NCI-H446 treated with DMSO at 0.1 percent for 48 hours (cell line): ENCODE measurements at places on chromosomes 2 and 18.

DNA sequence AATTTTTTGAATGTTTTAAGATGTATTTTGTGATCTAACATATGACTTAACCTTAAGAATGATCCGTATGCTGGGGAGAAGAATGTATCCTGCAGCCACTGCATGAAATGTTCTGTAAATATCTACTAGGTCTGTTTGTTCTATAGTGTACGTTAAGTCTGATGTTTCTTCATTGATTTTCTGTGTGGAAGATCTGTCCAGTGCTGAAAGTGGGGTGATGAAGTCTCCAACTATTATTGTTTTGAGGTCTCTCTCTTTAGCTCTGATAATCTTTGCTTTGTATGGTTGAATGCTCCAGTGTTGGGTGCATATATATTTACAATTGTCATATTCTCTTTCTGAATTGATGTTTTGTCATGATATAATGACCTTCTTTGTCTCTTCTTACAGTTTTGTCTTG lies 82.5 kb upstream of the LHCGR start:
- DNase-seq: no peak

- no peak for DNase-seq
These were observed 47.4 kb upstream of the ANKRD62 start for GRCh38 chr18:12046046-12046750.

DNA sequence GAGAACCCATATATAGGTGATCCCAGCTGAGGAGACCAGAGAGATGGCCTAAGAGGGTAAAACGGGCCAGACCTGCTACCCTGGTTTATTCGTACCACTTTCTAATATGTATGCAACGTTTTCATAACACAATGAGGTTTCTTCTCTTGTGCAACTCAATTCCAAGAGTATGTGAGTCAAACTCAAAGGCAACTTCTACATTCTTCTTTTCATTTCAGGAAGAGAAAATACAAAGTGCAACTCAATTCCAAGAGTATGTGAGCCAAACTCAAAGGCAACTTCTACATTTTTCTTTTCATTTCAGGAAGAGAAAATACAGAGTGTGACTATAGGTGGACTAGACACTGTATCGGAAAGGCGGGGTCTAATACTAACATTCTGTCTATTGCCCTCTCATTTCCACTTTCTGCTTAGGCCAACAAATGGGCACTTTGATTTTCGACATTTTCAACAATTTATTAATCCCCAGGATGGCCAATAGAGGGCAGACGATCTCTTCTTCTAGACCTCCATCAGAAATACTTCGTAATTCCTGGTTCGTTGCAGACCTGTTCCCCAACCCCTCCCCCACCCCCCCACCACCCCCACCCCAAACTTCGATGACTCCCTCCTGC lies 3.7 kb upstream of the CRIM1 start:
- peak; percentile 18 for DNase-seq

DNA sequence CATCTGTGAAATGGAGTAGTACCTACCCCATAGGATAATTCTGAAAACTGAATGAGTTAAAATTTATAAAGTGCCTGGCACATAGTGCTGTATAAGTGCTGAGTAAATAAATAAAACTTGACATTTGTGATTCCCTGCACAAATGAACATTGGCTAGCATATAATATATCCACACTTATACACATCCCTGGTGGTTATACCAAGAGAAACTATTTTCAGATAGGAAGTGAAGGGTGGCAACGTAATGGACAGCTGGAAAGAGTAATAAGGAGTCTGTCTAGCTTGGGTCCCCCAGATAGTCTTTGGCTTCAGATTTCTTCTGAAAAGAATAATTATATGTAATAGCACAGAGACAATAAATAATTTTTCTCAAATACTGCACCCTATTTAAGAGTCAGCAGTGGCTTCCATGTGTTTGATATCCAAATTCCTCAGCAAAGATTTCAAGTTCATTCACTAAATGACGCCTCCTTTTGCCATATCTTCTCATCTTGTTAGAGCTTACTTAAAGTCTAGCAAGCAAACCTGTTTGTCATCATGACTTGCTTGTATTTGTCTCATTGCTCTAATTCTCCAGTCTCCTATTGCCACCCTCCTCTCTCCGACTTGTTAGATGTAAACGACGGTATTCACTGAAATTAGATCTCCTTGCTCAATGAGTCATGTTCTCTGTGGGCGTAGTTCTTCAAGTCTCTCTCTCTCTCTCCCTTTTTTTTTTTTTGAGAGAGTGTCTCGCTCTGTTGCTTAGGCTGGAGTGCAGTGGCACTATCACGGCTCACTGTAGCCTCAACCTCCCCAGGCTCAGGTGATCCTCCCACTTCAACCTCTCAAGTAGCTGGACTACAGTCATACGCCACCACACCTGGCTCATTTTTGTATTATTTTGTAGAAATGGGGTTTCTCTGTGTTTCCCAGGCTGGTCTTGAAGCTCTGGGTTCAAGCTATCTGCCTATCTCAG lies 8.7 kb upstream of the ADGRF3 start:
- DNase-seq: no peak

- no peak for DNase-seq
These were observed 25.1 kb downstream of the MAL start for GRCh38 chr2:95050385-95051300.

DNA sequence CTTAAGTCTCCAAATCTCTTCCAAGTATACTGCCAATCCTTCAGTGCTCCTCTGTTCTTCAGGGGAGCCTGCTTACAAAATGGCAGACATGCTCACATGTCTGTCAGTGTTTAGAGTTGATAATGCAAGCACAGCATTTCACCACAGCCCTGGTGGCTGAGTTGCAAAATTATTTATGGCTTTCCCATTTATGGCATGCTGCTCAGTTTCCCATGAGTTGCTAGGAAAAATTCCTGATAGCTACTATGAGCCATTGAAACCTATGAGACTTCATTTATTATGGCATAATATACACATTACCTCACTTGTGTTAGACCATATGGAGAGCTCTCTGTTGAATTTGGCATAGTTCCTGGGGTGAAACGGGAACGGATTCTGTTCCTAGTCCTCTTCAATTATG lies 448.7 kb upstream of the TCF4 start:
- peak; percentile 99 for DNase-seq
